NCI-H1048 (cell line): ENCODE measurements at places on chromosomes 12 and 14.

- no peak for DNase-seq
Measured at GRCh38 chr12:33047666-33048065, 151.1 kb upstream of the PKP2 start.

GRCh38 chr12:40158592-40159111 is 52.8 kb upstream of the SLC2A13 start:
- DNase-seq, result no peak

GRCh38 chr14:96808619-96809406 is 11.6 kb downstream of the VRK1 start:
- DNase-seq, result no peak

GRCh38 chr14:57747036-57747435 is 118.9 kb downstream of the SLC35F4 start:
- no peak for DNase-seq

DNA sequence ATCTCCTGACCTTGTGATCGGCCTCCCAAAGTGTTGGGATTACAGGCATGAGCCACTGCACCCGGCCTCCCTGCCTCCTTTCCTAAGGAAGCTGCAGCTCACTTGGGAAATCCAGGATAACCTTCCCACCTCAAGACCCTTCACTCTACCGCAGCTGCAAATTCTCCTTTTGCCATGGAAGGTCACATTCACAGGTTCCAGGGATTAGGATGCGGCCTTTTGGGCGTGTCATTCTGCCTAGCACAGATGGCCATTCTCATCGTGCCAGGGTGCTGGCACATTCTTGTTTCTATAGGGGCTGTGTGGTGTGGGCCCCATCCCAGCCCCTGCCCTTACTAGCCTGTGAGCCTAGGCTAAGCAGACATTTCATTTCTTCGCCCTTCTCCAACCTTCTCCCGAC is 219.9 kb downstream of the CHST11 start:
- no peak for DNase-seq

GRCh38 chr12:122929812-122930211 is 33.9 kb upstream of the VPS37B start:
- no peak for DNase-seq

DNA sequence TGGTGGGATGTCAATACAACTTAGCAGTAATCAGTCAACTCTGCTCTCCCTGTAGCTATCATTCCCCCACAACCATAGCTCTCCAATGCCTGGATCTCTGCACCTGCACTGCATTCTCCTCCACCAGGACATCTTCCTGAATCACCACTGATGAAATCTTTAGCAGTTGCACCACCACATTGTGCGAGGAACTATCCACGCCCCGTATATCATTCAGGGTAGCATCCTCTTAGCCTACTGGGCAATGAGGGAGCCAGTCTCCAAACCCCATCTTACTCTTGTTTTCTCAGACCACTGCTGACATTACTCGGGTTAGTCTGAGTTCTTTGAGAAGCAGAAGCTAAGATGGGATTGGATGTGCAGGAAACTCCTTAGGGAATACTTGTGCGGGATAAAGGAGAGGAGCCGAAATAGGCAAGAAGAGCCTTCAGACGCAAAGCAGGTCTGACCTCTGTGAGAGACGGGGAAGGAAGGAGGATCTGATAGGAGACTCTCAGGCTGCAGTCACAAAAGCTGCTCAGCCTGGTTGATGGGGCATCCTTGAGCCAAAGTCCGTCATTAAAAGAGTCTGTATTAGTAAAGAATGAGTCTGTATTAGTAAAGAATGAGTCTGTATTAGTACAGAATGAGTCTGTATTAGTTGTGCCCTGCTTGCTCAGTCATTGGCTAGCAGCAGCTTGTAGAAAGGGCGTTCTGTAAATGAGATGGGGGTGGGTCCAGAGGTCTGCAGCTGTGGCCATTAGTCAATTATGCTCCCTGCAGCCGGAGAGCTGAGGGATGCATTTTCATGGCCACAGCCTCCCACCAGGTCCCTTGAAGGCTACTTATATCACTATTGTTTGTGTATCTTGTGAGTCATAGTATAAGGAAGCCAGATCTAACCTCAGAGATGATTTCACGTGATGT is 49.6 kb upstream of the RASSF3 start:
- DNase-seq, result no peak

DNA sequence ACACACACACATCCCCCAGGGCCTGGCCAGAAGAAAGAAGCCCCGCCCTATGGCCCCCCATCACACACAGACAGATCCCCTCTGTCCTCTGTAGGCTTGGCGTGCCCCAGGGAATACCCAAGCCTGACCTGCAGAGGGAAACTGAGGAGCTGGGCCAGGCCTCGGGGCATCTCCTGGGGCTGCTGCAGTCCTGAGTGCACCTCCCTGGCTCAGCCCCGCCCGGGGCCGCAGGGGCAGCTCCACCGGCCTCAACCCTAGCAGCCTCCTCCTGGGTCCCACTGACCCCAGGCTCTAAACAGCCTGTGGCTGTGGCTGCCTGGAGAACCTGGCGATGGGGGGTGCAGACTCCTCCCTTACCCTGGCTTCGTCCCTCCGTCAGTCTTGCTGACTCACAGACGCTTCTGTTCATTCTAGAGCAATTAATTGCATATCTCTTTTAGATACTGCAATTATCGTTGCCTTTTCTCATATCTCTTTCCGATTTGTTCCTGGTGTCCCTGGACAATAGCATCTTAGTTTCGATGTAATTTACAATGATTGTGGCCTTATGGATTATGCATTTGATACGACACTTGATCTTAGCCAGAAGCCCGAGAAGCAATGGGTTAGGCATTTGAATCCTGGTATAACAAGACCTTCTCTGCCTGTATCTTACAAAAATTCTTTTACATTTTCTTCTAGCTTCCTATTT is 45.8 kb upstream of the EIF5 start:
- DNase-seq, result no peak

- DNase-seq, result no peak
Measured at GRCh38 chr12:99619389-99620158, 28.0 kb upstream of the GARIN6 start.

- DNase-seq, result no peak
Measured at GRCh38 chr14:96405677-96406076, 13.7 kb downstream of the AK7 start.

DNA sequence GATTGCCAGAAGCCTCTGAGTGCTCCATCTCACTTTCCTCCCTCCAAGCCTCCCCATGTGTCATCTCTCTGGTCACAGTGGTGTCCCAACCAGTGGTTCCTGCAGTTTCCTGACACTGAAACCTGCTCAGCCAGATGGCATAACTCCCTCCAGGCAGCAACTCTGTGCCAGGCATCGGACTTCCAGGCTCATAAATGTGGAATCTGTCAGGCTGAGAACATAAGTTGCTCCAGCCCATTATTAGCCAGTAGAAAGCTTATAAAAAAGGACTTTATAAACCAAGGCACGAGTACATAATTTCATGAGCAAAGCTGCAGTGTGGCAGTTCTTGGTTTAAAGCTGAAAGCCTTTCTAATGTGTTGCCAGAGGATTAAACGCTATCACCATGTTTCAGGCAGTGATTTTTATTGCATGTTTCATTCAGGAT is 194.3 kb downstream of the DACT1 start:
- no peak for DNase-seq

- DNase-seq, result no peak
Measured at GRCh38 chr14:48937541-48938195, 648.5 kb downstream of the RPS29 start.

- no peak for DNase-seq
Measured at GRCh38 chr14:89040080-89040459, 215.6 kb downstream of the TTC8 start.

DNA sequence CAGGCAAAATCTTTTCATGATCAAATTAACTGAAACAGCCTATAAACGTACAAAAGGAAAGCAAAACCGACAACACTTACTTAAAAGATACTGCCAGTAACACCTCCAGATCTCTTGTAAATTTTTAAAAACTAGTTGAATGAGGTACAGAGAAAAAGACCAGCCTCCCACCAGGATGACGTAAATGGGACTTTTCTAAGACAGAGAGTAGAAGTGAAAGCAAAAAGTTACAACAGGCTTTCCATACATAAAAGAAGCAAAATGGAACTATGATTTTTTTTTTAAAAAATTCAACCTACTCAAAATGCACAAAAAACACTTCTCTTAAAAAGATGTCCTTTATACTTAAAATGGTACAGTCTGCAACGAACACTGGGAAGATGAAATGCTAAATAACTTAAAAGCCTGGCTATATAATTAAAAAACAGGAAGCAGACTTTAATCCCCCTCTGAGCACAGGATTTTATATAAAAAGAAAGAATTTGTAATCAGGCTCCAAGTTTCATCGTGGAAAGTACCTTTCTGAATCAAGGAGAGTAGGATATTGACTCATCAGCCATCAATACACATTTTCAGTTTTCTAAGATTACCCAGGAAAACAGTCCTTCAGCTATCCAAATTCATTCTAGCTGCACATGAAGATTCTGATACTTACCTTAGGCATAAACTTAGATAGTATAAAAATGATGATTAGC is 14.2 kb upstream of the MYO1A start:
- no peak for DNase-seq

GRCh38 chr12:22858849-22859570 is 234.0 kb downstream of the ETNK1 start:
- no peak for DNase-seq

DNA sequence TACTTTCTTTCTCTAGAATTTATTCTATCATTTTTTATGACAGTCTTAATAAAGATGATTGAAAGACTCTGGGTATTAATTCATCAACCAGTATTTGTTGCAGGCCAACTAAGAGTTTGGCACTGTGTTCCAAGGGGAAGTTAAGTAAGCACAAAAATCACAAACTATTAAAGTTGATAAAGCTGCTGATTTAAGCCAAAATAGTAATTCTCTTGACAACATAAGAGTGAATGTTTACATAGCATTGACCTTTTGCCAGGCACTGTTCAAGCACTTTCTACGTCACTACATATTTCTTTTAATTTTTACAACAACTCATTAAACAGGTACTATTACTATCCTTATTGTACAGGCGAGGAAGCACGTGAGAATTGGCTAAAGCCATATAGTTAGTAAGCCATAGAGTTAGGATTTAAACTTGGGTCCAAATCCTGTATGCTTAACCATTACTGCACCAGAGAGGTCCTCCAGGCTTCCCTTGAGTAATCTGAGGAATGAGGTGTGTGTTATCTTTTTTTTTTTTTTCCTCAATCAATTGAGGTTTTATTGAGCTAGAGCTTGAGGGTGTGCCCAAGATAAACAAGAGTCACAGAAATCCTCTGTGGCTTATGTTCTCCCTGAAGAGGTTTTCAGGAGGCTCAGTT is 1009.6 kb downstream of the DIO2 start:
- no peak for DNase-seq

- DNase-seq, result no peak
Measured at GRCh38 chr14:90034835-90035525, 26.8 kb upstream of the KCNK13 start.
